ENCODE measurements at places on chromosomes 16 and 17. TPM values are rescaled to one million over a fixed set of nuclear protein-coding genes. Genes with fewer than 3 reads are reported as not detected.

DNA sequence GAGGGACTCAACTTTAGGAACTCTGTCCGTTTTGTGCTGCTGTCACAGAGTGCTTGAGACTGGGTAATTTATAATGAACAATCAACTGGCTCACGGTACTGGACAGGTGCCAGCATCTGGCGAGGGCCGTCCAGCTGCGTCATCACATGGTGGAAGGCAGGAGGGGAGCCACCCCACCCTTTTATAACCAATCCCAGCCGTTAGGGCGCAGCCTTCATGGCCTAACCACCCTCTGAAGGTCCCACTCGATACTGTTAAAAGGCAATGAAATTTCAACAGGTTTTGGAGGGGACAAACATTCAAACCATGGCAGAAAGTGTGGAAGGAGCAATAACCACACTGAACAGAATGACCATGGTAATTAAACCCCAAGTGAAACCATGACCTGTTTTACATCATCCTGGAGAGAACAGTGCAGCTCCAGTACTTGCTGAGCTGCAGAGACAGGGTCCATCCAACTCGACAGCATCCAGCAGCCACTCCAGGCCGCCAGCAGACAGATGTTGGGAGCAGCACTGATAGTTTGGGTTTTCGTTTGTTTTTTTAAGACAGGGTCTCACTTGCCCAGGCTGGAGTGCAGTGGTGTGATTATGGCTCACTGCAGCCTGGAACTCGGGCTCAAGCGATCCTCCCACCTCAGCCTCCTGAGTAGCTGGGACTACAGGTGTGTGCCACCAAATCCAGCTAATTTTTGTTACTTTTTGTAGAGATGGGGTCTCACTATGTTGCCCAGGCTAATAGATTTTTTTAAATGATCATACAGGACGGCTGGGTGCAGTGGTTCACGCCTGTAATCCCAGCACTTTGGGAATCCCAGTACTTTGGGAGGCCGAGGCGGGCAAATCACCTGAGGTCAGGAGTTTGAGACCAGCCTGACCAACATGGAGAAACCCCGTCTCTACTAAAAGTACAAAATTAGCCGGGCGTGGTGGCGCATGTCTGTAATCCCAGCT is 11.0 kb downstream of the CHMP6 start:
- peak; percentile 90 for DNase-seq

- peak; percentile 42 for DNase-seq
Observed at GRCh38 chr16:2154533-2155090, 970 bp upstream of the TRAF7 start.

PLA2G10 gene
- 39.1 TPM for total RNA-seq

- DNase-seq: no peak
Observed at GRCh38 chr17:59746849-59747445, 39.5 kb downstream of the VMP1 start.

GRCh38 chr16:27384425-27384824 is 17.5 kb upstream of the IL21R start:
- no peak for DNase-seq

FZD2 gene
- total RNA-seq: 1.6 TPM

GRCh38 chr16:67260426-67261063 is 11.8 kb downstream of the SLC9A5 start:
- peak; percentile 37 for DNase-seq

PIK3R5 gene
- total RNA-seq: 4.9 TPM

DNA sequence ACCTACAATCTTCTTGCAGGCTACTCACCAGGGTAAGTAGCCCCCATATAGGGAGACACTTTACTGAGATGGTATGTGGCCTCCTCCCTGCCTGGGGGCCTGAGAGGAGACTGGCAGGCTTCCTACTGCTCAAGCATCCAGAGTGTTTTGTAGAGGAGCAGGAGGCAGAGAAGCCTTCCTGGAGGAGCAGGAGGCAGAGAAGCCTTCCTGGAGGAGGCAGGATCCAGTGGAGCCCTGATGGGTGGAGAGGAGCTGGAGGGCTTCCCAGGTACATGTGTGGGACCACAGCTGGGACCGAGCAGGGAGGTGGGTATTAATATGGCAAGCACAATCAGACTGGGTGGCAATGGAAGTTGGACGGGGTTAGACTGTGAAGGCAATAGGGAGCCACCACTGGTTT is 2.1 kb upstream of the ADGRG5 start:
- DNase-seq: no peak

GRCh38 chr17:3335876-3336275 is 37.7 kb upstream of the OR3A1 start:
- no peak for DNase-seq

KRTAP4-6 gene
- total RNA-seq: not detected

DNA sequence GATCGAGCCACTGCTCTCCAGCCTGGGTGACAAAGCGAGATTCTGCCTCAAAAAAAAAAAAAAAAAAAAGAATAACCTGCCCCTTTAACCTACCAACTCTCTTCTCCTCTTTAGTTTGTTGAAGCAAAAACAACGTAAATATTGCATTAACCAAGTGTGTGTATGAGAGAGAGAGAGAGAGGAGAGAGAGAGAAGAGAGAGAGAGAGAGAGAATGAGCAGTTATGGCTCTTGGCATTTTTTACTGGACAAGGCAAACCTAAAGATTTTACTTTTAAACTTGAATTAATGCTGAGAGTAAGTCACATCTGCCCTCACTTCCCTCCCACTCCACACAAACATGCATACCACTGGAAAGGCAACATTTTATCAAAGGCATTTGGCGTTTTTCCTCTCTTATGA is 3.0 kb upstream of the SLFN5 start:
- DNase-seq: no peak

- DNase-seq: no peak
Observed at GRCh38 chr17:42608305-42609181, 631 bp downstream of the RETREG3 start.

- DNase-seq: no peak
Observed at GRCh38 chr16:9409560-9410493, 318.4 kb downstream of the HAPSTR1 start.

DNA sequence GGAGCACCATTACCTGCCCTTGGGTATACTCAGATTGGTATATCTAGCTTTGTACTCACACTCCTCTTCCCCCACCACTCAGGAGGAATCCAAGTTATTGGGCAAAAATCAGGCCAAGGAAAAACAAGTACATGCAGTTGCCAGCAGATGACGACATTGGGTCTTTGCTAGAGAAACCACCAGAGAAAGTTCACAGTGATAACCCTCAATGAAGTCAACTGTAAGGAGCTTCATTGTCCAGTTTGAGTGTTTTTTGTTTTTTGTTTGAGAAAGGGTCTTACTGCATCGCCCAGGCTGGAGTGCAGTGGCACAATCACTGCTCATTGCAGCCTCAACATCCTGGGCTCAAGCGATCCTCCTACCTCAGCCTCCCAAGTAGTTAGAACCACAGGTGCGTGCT is 34.6 kb upstream of the TOX3 start:
- no peak for DNase-seq

EXOC3L1 gene
- total RNA-seq: 2.3 TPM

DNA sequence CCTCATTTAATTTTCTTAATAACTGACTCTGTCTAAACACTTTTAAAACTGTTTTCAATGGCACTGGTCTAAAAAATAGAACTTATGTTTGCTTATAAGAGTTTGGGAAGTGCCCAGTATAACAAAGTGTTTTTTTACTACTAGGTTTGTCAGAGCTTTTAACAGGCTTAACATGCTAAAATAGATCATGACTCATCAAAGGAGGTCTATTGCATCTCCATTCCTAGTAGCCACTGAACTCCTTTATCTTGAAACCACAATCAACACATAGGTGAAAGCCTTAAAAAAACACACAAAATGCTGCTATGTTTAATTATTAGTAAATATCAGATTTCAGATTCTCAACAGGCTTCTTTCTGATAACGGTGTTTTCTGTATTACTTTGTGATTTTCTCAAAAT is 196.4 kb upstream of the KIF2B start:
- DNase-seq: no peak

DNA sequence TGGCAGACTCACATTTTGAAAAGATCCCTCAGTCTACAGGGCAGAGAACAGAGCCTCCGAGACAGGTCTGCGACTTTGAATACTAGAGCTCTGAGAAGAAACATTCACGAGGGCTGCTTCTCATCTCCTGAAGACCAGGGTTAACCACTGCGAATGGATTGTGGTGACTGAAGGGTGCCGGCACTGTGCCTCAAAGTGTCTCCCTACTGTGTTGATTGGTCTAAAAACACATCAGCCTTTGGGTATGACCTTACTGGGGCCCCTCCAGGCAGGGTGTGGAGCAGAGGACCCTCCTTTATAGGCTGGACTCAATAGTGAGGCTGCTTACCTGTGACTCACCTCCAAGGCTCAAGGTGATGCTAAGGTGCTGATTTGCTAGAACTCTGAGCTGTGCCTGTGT is 2.6 kb upstream of the LGALS9 start:
- DNase-seq: no peak

GRCh38 chr16:87160701-87161337 is 156.4 kb downstream of the C16orf95 start:
- DNase-seq: no peak

- no peak for DNase-seq
Observed at GRCh38 chr16:58451945-58452401, 48.0 kb upstream of the NDRG4 start.

CRHR1 gene
- not detected for total RNA-seq

DNA sequence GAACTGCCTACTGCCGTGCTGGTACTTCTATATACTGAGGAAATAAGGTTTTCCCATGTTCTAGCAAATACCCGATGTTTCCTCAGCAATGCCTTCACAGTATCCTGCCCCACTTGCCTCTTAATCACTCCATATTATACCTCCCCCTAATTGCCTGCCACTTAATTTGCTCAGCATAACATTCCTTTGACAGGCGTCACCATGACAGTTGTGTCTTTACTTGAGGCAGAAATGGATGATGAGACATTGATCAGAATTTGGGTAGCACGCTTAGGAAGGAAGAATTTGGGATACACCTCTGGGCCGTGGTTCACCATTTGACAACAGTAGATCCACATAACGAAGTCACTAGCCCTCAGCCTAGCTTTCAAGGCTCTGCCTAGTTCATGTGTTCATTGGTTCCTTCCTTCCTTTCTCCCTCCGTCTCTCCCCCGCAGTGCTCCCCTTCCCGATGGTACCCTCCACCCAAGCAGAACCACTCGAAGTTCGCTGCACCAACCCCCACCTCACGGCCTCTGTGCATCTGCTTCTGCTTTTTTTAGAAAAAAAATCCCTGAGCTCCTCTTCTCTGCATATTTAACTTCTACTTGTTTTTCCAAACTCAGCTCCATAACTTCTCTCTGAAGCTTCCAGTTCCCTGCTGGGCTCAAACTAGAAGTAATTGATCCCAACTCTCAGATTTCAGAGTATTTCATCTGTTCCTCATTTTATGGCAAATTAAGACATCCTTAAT is 19.4 kb downstream of the IQCK start:
- DNase-seq: no peak

- DNase-seq: no peak
Observed at GRCh38 chr17:36036235-36036634, 18.5 kb upstream of the CCL23 start.

PERCC1 gene
- total RNA-seq: not detected

DNA sequence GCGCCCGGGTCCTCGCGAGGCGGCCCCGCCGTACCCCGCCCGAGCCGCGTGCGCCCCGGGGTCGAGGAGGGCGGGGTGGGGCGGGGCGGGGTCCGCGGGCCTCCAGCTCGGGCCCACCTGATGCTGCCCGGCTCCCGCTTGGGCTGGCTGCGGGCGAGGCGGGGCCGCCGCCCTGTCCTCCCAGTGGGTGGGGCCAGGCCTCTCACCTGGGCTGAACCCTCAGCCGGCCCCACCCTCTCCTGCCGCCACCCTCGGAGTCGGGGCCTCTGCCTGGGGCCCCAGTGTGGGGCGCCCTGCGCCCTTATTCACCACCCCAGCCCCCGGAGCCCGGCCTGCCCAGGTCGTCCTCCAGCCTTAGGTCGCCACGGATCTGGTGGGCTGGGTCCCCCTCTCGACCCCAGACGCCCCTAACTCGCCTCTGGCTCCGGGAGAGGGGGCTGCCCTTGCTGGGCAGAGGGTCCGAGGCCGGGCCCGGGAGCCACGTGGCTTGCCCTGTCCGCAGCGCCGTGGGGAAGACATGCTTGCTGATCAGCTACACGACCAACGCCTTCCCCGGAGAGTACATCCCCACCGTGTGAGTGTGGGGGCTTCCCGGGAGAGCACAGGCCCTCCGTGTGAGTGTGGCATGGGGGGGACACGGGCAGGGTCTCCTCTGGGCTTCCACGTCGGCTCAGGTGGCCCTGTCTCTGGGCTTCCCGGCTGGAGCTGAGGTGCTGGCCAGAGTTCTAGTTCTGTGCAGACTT is 578 bp downstream of the RAC3 start:
- peak; percentile 81 for DNase-seq

ZNF48 gene
- total RNA-seq: 5.6 TPM

DNA sequence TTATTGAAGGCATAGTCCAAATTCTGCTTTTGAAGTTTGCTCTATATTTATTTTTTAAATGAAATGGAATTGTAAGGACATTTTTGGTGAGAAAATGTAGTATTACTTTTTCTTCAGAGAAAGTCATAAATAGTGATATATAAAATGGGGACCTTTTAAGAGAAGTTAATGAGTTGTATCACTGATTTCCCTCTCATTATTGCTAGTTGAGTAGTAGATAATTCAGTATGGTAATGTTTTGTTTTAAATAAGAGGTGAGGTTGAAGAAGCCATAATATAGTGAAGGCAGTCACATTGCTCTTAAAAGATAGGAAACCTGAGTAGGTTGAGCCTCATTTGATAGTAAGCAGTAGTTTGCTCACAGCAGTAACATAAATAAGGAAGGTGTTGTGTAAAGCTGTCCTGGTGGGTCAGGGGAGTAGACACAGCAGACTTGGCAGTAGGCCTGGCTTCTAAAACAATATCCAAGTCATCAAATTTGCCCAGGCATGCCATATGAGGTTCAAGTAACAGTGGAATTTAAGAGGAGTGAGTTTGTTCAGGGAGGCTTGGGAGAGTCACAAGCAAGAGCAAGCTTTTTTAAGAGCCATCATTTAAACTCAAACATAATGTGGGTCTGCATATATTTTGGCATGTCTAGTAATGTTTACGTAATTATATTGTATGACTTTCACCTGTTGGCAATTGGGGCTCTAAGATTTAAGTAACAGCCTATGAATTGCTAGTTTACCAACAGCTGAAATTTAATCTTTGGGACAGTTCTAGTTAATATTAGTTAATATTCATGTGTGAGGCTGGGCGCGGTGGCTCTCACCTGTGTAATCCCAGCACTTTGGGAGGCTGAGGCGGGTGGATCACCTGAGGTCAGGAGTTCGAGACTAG is 6.5 kb downstream of the NFATC3 start:
- DNase-seq: no peak

- DNase-seq: no peak
Observed at GRCh38 chr17:14245002-14245401, 8.3 kb upstream of the CDRT15 start.

DNA sequence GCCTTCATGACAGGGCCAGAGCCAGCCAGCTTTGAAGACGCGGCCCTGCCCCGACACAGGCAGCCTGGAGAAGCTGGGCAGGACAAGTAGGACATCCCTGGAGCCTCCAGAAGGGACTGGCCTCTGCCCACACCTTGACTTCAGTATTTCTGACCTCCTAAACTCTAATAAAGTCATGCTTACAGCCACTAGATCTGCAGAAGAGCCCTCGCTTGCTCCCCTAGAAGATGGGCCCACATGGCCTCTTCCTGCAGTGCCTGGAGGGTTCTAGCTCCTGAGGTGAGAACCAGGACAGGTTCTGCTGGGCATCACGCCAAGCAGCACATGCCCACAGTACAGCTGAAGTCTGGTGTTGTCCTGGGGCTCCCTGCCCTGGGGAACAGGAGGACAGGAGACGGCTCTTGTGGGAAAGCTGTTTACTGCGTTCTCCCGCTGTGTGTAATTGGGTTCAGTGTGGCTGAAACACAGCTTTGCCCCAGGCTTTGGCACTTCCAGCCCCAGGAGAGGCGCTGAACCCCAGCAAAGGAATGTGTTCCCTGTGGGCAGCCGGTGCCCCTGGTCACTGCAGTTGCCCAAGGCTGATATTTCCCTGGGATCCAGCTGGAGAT is 2.6 kb downstream of the APRT start:
- no peak for DNase-seq

- no peak for DNase-seq
Observed at GRCh38 chr16:87367529-87367928, 16.0 kb downstream of the FBXO31 start.
